Thoracic aorta (tissue), 2 donors: ENCODE measurements at places on chromosomes 3 and 15. TPM values are rescaled to one million over a fixed set of nuclear protein-coding genes. Genes with fewer than 3 reads are reported as not detected.

DNA sequence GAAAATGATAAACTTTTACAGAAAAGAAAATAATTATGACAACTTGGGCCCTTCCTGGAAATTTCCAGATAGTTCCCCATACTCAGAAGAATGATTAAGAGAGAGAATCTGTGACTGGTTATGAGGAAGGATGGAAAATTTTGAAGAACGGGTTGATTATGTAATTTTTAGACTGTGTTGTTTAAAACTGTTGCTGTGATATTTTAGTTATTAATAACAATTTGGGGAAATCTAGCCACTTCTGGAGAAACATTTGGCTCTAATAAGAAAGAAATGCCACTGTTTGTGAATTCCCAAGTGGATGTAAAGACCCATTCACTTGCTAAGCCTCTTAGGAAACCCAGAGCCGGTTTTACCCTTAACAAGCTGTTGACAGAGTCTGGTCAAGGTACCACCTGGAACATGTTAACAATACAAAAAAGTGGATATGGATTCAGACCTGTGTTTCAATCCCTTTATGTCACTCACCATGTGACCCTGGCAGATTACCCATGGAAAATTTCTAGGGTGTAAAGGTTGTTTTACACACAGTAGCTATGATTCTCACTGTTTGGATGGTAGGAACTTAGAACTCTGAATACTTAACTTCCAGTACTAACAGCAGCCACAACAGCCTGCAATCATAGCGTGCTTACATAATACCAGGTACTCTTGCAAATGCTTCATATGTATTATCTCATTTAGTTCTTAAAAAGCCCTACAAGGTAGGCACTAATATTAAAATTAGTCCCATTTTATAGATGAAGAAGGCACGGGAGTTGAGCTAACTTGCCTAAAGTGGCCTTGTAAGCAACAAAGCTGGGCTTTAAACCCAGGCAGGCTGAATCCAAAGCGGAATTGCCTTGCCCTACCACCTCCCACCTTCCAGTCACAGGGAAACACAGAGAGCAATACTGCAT lies 32.0 kb downstream of the ZBTB38 start:
- no peak for DNase-seq

- no peak for DNase-seq
Observed at GRCh38 chr3:122919291-122919610, 108.3 kb downstream of the SEMA5B start.

- no peak for DNase-seq
Observed at GRCh38 chr15:68599153-68599545, 20.4 kb downstream of the CORO2B start.

GRCh38 chr3:189076449-189076848 lies 95.3 kb upstream of the TPRG1 start:
- DNase-seq = no peak

- no peak for DNase-seq
Observed at GRCh38 chr15:70102827-70103226, 5.1 kb upstream of the TLE3 start.

DNA sequence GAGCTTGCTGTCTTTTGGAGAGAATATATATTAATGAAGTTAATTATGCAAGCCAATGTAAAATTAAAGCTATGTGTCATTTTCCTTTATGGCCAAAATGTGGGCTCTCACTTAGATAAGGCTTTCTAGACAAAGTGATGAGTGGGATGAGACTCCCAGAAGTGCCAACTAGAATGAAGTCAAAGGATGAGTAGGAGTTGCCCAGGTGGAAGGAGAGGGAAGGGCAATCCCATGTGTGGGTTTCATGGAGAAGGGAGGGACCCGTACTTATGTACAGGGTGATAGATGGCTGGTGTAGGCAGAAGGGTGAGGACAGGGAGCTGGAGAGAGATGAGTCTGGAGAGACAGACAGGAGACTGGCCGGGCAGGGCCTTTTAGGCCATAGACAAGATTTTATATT lies 239.2 kb downstream of the THRB start:
- no peak for DNase-seq

Gene LPCAT4
- total RNA-seq = 13.1 TPM
